Fibroblast of villous mesenchyme (primary cell): ENCODE measurements at places on chromosomes 1 and 21. TPM values are rescaled to one million over a fixed set of nuclear protein-coding genes. Genes with fewer than 3 reads are reported as not detected.
A peak's percentile ranks its signal among the peaks of the same experiment; 100 is the strongest.

- no peak for DNase-seq
These were observed 106.1 kb downstream of the APP start for GRCh38 chr21:26064506-26064905.

Gene RBP7
- total RNA-seq = 0.43 TPM in 1 of 2 replicates, not detected in the other

DNA sequence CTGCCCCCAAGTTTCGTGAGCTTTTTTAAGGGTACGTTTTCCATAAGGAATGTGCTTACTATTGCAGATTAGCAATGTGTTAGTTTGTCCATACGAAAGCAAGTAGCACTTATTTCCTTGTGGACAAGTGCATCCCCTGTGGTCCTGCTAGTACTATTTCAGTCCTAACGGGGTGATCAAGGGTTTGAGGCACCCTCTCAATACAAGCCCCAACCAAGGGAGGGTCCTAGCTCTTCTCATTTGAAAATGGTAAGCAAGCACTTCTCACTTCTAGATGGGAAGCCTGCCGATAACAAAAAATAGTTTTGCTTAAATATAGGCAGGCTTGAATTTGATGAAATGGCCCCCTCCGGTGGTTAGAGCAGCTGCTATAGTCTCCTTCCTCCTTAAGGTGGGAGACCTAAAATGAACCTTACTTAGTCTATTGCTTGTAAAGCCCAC, 64.0 kb upstream of the HMCN1 start:
- peak; percentile 54 for DNase-seq

Gene FCRLB
- total RNA-seq = 2.9 and 4.3 TPM in 2 replicates

GRCh38 chr1:223724376-223724775, 12.0 kb downstream of the CAPN2 start:
- DNase-seq = no peak

DNA sequence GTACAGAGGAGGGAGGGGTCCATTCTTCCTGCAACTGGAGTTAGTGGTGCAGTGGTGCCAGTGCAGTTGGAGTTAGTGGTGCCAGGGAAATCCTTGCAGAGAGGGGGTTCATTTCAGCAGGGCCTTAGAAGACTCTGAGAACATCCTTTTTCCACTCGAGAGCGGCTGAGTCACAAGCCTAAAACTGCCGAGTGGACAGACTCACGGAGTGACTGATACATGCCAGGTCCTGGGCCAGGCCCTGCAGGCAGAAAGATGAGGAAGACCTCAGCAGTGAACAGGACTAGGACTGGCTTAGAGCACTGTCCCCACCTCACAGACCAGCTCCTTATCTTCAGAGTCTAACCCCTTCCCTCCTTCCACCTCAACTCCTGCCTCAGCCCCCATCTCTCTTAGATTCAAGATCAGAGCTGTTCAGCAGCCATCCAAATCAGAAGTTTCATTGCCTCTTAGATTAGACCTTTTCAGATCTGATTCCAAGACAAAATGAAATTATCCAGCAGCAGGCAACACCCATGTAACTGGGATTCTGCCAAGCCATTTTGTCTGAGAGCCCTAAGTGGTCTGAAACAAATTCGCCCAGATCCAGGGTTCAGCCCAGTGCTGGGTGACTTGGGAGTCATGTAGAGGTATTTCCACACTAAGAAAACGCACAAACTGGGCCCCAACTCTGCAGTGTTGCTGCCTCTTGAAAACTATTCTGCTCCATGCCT, 12.7 kb upstream of the IKBKE start:
- DNase-seq = no peak

Gene LCE6A
- not detected in 2 replicates for total RNA-seq

- no peak for DNase-seq
These were observed 15.8 kb upstream of the TNFRSF8 start for GRCh38 chr1:12047120-12047876.

DNA sequence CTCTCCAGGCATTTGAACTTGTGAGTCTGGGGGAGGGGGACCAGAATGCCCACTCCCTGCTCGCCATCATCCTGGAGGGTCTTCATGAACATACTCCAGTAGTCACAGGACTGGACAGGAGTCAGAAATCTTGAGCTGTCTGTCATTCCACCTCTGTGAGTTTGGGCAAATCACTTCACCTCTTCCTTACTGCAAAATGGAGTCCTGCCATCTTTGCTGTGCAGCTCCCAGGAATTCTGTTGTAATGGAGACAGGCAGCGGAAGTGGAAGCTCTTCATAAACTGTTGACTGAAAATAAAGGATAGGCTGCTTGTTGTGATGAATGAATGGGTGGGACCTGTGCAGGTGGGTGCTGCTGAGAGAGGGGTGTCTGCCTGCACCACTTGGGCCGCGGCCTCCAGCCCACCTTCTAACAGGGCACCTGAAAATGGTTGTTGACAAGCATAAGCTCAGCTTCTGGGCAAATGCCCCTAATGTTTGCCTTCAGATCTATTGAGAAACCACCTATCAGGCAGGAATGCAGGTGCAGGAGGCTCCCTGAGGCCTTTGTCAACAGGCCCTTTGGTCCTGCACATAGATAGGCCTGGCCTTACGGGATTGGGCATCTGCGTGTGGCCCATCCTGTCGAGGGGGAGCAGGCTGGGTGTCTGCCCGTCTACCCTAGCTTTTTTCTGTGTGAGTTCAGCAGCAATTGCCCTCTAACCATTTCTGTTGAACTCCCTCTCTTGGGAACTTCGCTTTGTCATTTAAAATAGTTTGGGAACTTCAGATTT, 321.0 kb downstream of the RPS6KC1 start:
- DNase-seq = no peak
